Fibroblast of skin of abdomen (primary cell): ENCODE measurements at places on chromosomes 1 and 21.

- DNase-seq: peak; percentile 43
Observed at GRCh38 chr1:62508187-62508758, 71.4 kb downstream of the USP1 start.

DNA sequence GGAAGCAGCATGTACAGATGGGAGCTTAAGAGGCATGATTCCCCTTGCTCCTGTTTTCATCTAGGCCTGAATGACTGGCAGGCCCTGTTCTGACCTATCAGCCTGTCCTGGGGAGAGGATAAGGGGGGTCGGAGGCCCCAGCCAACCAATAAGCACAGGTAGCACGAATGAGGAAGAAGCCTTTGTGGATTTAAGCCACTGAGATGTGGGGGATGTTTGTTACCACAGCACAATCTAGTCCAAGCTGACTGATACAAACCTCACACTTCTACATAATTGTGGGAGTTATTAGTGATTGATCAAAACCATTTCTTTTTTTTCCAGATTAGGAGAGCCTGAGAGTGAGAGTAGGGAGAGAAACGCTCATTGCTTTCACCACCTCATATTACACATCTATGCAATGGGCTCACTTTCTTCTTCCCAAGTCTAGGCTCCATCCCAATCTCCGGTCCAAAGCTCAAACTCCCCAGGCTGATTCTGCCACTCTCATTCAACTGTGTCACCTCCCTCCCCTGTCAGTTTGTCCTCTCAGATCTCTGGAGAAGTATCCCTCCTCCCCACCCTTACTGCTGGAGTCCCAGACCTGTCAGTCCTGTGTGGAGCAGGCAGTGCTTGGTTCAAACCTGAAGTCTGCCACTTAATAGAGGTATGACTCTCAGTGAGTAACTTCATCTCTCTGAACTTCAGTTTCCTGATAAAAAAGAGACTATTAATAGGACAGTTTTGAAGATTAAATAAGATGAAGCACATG lies 220.5 kb downstream of the PTPRU start:
- no peak for DNase-seq

- DNase-seq: no peak
Observed at GRCh38 chr1:116477429-116477828, 93.4 kb downstream of the CD58 start.

GRCh38 chr1:156203331-156203730 lies 9.4 kb downstream of the SLC25A44 start:
- peak; percentile 37 for DNase-seq

GRCh38 chr1:33002006-33002405 lies 34.7 kb downstream of the AK2 start:
- no peak for DNase-seq

- DNase-seq: no peak
Observed at GRCh38 chr1:174932587-174932986, 67.2 kb upstream of the CACYBP start.

GRCh38 chr1:173195596-173196088 lies 11.5 kb downstream of the TNFSF4 start:
- DNase-seq: no peak

- no peak for DNase-seq
Observed at GRCh38 chr1:225471453-225472301, 43.8 kb upstream of the LBR start.

DNA sequence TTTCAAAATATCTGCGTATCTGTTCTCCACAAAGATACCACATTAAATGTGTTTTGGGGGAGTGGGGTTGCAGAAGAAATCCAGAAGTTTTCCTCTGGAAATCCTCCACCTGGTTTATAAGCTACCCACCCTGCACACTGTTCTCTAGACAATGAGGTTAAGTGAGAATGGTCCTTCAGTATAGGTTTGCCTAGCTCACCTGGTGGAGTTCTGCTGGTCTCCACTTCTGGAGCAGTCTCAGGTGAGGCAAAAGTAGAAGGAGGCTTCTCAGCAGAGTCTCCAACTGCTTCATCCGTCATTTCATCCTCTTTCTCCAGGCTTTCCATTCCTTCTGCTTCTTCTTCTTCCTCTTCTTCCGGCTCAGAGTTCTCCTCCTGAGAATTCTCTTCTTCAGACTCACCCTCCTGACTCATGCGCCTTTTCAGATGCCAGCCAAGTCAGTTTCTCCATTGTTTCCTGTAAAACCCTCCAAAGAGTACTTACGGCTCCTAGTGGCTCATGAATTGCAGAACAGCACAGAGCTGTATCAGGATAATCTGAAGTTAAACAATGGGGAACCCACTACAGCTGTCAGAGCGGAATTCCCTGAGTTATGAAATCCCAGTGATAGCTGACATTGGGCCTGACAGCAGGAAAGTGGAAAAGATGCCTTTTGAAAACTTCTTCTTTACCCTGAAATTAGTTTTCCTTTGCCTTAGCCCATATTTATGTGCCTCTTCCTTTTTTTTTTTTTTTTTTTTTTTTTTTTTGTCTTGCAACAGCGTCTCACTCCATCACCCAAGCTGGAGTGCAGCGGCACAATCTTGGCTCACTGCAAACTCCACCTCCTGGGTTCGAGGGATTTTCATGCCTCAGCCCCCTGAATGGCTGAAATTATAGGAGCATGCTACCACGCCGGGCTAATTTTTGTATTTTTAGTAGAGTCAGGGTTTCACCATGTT lies 38.5 kb downstream of the MSTO1 start:
- DNase-seq: peak; percentile 91

DNA sequence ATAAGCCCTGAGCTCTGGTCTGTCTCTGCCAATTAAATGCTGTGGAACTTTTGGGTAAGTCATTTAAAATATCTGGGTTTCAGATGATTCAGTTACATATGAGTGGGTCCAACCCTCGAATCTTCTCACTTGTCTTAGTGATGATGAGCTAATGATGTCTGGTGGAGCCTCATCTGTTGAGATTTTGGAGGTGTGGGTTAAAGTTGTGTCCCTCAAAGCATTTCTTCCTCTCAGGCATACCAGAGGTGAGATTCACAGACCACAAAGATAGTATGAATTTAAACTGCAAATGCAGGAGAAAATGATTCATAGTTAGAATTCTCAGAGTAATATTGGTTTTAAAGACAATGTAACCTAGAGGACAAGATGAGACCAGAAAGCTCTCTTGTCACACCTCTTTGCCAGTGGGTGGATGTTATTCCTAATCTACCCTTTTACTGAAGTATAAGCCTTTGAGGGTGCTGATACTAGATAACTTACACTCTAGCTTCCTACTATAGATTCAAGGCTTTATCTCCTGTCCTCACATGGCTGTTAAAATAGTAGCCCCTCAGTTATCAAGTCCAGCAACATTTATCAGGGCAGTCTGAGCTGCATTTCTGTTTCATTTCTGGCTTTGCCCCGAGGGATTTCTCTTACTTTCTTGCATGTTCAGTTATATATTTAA lies 90.7 kb downstream of the MT1HL1 start:
- peak; percentile 72 for DNase-seq

DNA sequence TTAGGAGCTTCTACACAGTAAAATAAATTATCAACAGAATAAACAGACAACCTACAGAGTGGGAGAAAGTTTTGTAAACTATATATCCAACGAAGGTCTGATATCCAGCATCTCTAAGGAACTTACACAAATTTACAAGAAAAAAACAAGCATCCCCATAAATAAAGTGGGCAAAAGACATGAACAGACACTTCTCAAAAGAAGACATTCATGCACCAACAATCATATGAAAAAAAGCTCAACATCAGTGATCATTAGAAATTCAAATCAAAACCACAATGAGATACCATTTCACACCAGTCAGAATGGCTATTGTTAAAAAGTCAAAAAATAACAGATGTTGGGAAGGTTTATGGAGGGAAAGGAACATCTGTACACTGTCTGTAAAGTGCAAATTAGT lies 526.4 kb upstream of the CAMK1G start:
- DNase-seq: no peak

GRCh38 chr1:22705586-22705985 lies 5.1 kb upstream of the EPHB2 start:
- DNase-seq: no peak

GRCh38 chr1:32754317-32755097 lies 51.9 kb upstream of the SYNC start:
- DNase-seq: peak; percentile 44

GRCh38 chr1:94804442-94804837 lies 15.7 kb upstream of the SLC44A3 start:
- DNase-seq: no peak

GRCh38 chr1:208228026-208228425 lies 16.2 kb downstream of the PLXNA2 start:
- no peak for DNase-seq
